ENCODE measurements at places on chromosomes 7 and 10. TPM values are rescaled to one million over a fixed set of nuclear protein-coding genes. Genes with fewer than 3 reads are reported as not detected.

CTNNA3 gene
- total RNA-seq: 159 TPM

ZDHHC4 gene
- total RNA-seq: 36.7 TPM

PPP1R17 gene
- not detected for total RNA-seq

CYP3A5 gene
- not detected for total RNA-seq

DBF4 gene
- total RNA-seq: 1.3 TPM

FAM25G gene
- not detected for total RNA-seq

- DNase-seq: no peak
Observed at GRCh38 chr7:35875292-35875691, 74.4 kb downstream of the SEPTIN7 start.

DNA sequence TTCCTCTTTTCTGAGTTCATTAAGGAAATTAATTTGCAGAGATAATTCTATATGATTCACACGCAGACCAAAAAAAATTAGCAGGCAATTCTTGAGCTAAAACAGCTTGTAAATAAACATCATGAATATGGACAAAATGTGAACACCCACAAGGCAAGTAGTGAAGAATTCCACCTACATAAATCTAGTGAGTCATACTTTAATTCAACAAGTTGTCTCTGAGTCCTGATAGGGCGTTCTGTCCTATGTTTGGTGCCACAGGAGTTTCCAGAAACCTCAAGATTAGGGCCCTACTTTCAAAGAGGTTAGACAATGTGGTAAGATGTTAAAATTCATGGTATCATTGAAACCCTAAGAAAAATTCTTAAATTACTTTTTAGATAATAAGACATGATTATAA, 122.3 kb downstream of the SGMS1 start:
- no peak for DNase-seq

GRCh38 chr10:125815764-125816163, 7.3 kb downstream of the UROS start:
- DNase-seq: no peak

DNA sequence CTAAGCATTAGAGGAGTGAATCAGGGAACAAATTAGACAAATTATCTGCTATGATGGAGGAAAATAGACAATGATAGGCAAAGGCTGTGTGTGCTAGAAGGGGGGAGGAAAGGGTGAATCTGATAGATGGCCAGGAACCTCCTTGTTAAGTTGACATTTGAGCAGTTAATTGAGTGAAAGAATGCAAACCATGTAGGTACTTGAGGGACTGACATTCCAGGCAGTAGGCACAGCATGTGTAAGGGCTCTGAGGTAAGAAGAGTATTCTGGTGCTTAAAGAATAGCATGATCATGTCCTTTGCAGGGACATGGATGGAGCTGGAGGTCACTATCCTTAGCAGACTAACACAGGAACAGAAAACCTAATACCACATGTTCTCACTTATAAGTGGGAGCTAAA, 48.6 kb upstream of the TES start:
- no peak for DNase-seq

GRCh38 chr7:130210181-130210935, 2.7 kb downstream of the SSMEM1 start:
- no peak for DNase-seq

GRCh38 chr10:127306479-127306878, 110.1 kb upstream of the INSYN2A start:
- DNase-seq: no peak

- DNase-seq: no peak
Observed at GRCh38 chr10:12819071-12819470, 182.4 kb downstream of the CCDC3 start.

DNA sequence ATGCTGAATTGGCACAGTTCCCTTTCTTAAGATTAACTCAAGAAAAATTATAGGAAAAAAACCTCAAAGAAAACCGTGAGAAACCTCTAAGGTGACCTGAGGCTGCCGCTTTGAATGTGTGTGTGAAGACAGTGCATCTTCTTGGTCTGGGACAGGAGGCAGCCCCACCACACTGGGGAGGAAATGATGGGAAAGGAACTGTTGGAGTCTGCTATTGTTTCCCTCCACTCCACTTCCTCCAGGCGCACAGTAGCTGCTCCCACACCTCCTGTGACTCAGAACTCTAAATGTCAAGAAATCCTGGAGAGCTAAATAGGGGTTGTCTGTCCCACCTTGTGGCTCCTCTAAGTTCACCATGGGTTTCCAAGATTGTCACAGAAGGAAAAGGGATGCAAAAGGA, 179.4 kb downstream of the PDE1C start:
- DNase-seq: no peak

- DNase-seq: no peak
Observed at GRCh38 chr10:130994191-130994590, 317.3 kb downstream of the TCERG1L start.

GRCh38 chr10:96292971-96293920, 11.0 kb upstream of the DNTT start:
- no peak for DNase-seq

GRCh38 chr7:149334219-149334618, 72.2 kb downstream of the ZNF783 start:
- DNase-seq: no peak

Measured in left ventricle myocardium inferior (tissue), 1 donor.